Gastroesophageal sphincter (tissue), 4 donors: ENCODE measurements at places on chromosomes 6 and 20. TPM values are rescaled to one million over a fixed set of nuclear protein-coding genes. Genes with fewer than 3 reads are reported as not detected.
A peak's percentile ranks its signal among the peaks of the same experiment; 100 is the strongest.

The TMEM244 gene
- total RNA-seq: not detected

The GABRR1 gene
- total RNA-seq: not detected

The SIRPB1 gene
- total RNA-seq: 6.9 TPM

The FAM83C gene
- total RNA-seq: not detected

The MSH5 gene
- total RNA-seq: 12.7 TPM

The POM121L2 gene
- not detected for total RNA-seq

The PLCB1 gene
- 75.1 TPM for total RNA-seq

The SDCBP2 gene
- 3.5 TPM for total RNA-seq

DNA sequence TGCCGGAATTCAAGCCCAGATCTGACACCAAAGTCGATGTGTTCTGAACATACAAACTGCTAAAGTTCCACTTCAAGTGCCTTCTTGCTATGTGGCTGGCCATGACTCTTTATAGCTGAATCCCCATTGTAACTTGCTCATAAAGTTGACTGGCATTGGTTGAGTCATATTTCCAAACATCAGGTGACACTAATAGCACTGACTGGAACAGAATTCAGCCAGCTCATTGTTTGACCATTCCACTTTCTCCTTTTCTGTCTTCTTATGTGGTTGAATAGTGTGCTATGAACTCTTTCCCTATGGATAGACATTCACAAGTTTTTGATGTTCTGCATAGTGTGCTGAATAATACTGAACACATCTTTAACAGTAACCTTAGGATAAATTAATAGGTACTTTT, 266.2 kb upstream of the ZFP64 start:
- no peak for ATAC-seq

- no peak for ATAC-seq
Observed at GRCh38 chr6:118876198-118876597, 17.8 kb upstream of the ASF1A start.

DNA sequence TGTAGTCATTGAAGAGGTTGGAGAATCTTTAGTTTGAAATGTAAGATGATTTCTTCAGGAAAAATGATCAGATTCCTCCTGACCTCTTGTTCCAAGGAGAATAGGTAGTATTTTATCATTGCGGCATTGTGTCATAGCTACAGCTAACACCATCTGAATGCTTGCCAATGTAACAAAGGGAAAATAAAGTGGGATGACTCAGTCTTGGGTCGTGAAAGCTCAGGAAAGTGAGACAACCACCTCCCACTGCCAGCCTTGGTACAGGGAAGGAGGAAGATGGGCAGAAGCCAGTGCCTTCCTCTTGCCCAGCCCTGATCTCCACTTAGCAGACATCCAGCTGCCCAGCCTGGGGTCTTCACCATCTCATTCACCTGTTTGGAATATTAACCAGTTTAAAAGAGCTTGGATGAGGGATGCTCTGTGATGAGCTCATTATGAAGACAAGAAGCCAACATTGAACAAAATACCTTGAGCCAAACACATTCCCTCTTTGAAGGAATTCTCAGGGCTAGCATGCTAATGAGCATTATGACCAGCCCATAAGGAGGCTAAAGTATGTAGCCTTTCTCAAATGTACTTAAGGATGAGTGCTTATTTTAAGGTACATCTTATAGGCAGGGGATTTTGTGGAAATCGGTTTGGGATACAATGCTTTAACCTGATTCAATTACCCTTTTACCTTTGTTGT, 40.0 kb upstream of the APCDD1L start:
- no peak for ATAC-seq

DNA sequence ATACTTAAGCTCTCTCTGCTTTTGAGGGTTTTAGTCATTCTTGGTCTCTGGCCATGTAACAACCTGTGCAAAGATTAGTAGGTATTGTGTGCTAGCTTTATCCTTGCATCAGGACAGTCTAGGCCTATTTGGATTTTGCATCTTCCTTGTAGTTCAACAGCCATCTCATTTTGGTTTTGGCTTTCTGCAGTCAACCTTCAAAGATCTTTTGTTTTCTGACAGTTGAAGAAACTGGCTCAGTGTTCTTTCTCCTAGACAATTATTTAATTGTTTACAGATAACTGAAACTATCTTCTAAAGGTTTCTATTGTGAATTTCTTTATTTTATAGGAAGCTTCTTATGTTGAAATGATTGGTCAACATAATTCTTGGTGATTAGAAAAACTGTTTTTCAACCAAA, 307.5 kb downstream of the CDKAL1 start:
- ATAC-seq: no peak

- ATAC-seq: peak; percentile 72
Observed at GRCh38 chr20:10219452-10219791, 792 bp downstream of the SNAP25 start.

- no peak for ATAC-seq
Observed at GRCh38 chr6:167211881-167212712, 54.3 kb upstream of the GPR31 start.

GRCh38 chr6:89826029-89826528, 3.6 kb upstream of the CASP8AP2 start:
- ATAC-seq: no peak

GRCh38 chr6:26225848-26226578, 138.8 kb downstream of the HFE start:
- no peak for ATAC-seq

DNA sequence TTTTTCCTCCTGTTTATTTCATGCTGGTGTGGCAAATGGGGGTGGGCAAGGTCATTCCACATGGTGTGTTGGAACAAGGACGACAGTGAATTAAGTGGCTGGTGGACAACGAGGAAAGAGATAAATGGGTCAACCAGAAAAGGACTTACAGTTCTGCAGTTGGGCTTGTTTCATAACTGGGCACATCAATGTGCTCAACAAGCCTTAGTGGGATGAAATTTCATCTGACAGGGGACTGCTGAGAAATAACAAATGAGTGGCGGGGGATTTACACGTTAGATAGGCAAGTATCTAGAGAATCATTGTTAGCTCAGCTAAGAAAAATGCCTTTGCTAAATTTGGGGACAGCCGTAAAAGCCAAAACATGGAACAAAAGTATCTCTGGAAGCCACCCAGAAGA, 163.6 kb downstream of the NRN1 start:
- ATAC-seq: no peak

GRCh38 chr20:63555661-63556381, 1.9 kb downstream of the FNDC11 start:
- ATAC-seq: no peak

DNA sequence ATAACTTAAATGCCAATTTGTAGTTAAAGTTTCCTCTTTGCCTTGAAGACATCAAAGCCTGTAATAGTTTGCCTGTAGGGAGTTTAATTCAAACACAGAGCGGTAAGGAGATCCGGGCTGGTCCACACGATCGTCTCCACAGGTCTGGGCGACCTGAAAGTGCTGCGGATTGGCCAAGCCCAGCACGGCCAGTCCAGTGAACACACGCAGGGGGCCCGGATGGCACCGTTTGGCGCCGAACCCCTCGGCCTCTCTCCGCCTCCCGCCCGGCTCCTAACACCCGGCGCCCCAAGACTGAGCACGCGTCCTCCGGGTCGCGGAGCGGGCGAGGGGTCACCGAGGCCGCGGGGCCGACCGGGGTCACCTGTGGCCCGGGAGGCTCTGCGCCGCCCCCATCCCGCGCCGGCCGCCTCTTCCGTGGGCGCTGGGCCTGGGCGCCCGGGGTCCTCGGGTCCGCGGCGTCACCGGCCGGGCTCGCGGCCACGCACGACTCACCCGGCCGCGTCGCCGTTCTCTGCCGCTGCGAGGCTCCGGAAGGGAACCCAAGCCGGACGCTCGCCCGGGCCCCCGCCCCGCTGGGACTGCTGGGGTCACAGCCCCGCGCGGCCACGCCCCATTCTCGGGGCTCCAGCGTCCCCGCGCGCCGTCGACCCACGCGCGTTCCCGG, 481 bp downstream of the SERPINB6 start:
- ATAC-seq: peak; percentile 89

DNA sequence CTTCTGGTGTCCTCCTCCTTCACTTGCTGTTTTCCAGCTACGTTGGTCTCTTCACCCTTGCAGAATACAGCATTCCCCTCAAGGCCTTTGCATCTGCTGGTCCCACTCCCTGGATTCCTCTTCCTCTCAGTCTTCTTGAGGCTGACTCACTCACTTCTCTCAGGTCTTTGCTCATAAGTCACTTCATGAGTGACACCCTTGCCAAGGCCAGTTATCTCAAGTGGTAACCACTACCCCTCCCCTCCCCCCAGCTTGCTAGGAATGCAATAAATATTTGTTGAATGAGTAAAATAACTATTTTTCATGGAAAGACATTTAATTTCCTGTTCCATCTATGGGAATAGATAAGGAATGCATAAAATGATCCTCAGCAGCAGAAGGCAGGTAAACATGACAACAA, 131.7 kb downstream of the PLCB4 start:
- ATAC-seq: no peak

DNA sequence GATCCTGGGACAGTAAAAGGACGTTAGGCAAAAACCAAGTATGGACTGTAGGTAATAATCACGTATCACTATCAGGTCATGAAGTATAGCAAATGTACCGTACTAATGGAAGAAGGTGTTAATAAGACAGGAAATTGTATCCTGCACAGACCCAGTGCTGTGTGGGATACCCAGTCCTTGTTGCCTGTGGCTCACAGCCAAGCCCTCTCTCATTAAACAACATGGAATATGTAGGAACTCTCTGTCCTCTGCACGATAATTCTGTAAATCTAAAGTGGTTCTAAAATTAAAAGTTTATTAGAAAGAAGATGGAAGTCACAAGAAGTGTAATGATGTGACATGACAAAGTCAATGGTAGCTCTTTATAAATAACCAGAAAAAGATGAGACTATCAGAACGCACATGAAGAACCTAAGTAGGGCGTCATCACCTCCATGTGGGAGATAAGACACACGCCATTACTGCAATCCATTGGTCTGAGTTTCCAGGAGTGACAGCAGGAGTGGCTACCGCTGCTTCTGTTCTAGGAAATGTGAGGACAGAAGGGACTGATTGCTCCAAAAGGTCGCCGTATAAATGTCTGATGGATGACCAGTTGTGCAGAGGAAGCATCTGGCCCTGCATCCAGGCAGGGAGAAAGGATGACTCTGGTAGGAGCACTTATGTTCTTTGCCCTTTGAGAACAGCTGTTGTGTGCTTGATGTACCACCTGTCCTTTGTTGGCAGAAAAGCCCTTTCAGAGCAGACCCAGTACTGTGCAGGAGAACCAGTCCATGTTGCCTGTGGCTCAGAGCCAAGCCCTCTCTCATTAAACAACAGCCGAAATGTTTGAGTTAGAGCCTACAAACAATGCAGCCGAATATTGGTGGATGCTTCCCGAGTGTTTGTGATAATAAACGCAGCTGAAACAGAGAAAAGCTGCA, 125.6 kb downstream of the FIG4 start:
- no peak for ATAC-seq

GRCh38 chr6:129287231-129288177, 404.6 kb downstream of the LAMA2 start:
- ATAC-seq: no peak

GRCh38 chr6:7812623-7813022, 86.7 kb downstream of the BMP6 start:
- ATAC-seq: no peak

GRCh38 chr20:12093057-12093796, 175.5 kb downstream of the BTBD3 start:
- ATAC-seq: no peak

DNA sequence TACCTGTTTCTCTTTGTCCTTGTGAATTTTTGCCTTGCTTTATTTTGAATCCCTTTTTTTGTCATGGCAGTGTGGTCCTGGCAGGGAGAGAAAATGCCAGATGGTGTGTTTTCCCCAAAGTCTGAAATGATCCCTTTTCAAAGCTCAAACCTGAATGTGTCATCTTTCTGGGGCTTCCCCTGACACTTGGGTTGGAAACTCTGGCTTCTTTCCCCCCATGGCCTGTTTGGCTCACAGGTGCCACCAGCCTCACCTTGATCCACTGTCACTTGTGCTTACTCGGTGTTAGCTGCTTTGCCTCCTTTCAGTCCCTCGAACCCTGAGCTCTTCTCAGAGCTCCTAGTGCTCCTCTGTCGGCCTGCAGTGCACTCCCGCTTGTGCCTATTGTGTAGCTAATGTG, 22.3 kb downstream of the MYBL2 start:
- no peak for ATAC-seq

DNA sequence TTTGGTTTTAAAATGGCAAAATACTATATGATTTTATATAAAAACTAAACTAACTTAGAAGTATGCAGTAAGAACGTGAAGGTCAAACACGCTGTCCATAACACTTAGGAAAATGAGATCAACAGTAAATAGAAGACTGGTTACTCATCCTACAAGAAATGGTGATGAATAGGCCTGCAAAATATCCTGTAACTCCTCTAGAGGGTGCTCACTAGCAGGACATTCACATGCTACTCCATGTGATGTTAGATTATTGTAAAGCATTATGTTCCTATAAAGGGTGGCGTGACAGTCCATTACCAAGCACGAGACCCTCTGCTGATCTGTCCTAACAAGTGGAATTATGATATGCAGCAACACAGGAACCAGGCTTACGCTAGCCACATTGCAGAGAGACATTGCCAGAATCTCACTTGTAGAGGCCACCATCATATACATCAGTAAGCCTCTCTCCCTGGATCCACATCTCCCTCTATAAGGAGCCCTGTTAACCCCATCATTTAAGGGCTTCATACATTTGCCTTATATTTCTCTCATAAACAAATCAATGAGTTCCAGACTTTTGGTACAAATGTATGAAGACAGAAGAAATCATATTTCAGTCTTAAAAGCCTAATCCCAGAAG, 18.0 kb upstream of the DEFB129 start:
- peak; percentile 43 for ATAC-seq

GRCh38 chr6:72748759-72749158, 126.9 kb downstream of the KCNQ5 start:
- ATAC-seq: no peak

DNA sequence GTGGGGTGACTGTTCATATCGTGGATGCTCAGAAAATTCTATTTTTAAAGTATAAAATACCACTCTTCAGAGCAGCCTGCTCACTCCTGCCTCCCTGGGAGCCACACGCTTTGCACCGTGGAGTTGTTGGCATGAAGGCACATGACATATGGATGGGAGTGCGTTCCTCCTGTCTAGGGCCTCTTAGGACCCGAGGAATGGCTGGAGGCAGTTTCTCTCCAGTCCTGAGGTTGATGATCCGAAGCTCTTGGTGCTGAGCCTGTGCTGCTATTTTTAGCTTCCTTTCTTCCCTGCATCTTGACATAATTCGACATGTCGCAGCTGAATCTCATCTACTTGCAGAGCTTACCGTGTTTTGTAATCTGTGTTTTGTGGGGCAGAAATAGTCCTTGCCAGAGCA, 73.9 kb downstream of the PHACTR3 start:
- no peak for ATAC-seq

- ATAC-seq: peak; percentile 68
Observed at GRCh38 chr6:131250122-131250521, 114.9 kb downstream of the AKAP7 start.
